ENCODE measurements at places on chromosomes 6 and 20.
A peak's percentile ranks its signal among the peaks of the same experiment; 100 is the strongest.

GRCh38 chr6:7650878-7651277 is 60.9 kb downstream of the SNRNP48 start:
- DNase-seq, result no peak

GRCh38 chr20:49349078-49349477 is 71.2 kb upstream of the ZNFX1 start:
- no peak for DNase-seq

GRCh38 chr20:10523443-10523842 is 88.3 kb downstream of the SLX4IP start:
- DNase-seq, result no peak

DNA sequence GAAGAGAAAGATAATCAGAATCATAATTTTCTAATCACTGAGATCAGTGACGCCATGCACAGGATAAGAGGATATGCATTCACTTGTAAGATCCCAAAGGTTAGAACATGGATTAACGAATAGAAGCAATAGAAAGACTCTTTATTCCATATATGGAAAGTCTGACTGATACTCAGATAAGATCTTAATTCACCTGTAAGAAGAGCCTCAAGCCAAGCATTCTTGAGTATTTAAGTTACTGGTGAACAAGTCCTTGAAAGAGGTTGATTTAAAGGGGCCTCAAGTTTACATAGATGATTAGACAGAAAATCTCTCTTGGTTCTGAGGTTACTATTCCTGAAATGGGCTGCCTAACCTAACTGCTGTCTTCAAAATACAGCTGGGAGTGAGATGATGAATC is 53.8 kb upstream of the MTRF1L start:
- DNase-seq, result no peak

- no peak for DNase-seq
Observed at GRCh38 chr20:36528875-36529417, 12.4 kb upstream of the MYL9 start.

DNA sequence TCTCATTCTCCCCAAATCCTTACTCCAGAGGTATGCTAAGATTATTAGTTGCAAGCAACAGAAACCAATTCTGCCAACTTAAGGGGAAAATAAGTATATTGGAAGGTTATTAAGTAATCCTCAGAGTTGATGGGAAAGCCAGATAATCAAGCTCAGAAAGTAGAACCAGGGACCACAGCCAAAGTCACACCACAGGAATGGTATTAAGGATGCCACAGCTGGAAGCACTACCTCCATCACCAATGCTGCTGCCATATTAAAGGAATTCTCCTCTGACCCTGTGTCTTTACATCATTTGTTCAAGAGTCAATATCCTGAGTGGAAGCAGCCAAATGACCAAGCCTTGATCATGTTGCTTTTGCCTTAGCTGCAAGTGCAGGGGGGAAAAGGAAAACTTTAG is 9.9 kb downstream of the PROCR start:
- no peak for DNase-seq

DNA sequence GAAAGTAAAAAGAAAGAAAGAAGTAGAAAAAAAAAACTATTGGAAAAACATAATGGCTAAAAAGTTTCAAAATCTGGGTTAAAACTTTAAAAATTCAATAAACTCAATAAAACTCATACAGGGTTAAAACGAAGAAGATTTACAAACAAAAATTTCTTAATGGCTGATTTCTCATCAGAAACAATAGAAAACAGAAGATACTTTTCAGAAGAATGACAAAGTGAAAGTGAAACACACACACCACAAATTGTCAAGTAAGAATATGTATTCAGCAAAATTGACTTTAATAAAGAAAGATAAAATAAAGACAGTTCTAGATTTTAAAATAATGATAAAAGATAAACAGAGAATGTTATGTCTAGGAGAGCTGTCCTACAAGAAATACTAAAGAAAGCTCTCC is 618.9 kb upstream of the GJE1 start:
- DNase-seq, result peak; percentile 11

DNA sequence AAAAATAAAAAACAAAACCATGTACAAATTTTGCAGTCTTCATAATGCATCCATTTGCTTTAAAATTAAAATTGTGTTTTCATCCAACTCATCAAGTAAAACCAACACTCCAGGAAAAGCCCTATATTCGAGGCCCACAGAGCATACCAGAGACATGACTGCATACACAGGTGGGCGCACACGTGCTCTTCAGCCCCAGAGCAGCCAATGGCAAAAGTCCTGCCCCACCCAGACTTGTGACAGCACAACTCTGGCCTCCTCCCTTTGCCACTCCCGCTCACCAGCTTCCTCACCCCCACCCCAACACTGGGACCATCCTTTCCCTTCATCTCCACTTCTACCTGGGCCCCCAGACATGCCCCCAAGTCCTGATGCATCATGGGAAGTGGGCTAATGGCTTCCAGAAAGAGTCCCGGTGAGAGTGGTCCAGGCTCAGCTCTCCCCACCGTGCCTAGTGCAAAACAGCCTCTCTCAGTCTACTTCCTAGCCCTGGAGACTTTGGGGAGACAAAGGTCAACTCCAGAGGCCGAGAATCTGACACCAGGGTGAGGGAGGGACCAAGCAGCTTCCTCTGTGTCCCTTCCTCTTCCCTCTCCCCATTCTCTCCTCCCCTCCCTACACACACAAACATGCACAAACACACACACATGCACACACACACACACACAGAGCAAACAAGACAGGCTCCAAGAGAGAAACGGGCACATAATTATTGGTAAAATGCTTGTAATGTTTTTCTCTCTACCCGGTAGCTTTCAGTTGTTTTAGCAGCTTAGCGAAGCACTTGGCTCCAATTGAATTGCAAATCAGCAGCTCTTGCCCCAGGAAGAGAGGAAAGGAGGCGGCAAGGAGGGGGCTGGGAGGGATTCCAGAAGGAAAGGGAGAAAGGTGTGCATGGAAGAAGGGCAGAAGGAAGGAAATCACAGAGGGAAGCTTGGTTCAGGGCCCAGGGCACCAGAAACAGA is 14.3 kb downstream of the GRM4 start:
- no peak for DNase-seq

DNA sequence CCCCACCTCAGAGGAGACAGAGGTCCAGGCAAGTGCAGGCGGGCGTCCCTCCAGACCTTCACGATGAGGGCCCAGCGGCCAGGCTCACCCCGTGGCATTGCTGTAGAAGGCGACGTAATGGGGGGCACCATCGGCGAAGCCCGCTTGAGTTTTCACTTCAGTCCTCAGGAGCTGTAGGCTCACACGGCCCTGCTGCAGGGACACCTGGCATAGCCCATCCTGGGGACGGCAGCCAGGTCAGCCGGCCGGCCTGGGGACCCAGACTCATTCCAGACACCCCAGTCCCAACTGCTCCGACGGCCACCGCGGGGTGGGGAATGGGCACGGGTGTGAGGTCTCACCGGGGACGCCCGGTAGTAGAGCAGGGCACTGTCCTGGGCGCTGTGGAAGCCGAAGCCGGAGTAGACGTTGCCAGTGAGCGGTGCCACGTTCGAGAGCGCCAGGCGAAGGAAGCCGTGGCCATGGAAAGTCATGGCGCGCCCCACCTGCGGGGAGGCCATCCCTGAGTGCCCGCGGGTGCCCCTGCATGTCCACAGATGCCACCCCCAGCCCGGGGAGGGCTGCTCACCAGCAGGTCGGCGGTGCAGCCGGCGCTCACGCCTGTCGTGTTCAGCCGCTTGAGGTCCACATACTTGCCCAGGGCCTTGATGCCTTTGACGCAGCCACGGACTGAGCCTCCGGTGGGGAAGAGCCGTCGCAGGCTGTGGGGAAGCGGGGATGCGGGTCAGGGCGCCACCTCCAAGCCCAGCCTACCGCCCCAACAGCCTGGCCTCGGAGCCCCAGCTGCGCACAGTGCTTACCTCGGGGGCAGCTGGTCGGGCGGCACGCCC is 9.2 kb downstream of the ADRM1 start:
- DNase-seq, result no peak

DNA sequence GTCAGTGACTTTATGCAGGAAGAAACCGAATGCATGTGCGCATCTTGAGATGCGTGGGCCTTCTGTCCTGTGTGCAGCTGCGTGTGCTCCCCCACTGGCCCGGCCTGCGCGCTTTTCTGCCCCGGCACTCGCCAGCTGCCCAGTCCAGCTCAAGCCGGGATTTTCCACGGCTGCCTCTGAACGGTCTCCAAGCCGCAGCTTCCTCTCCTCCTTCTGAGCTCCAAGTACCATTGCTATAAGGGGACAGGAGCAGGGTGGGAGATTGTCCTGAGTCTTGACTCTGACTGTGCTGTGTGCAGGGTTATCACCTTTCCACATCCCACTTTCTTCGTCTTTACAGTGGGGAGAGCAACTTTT is 302.8 kb downstream of the THBS2 start:
- DNase-seq, result no peak

GRCh38 chr6:32149092-32149755 is 2.5 kb downstream of the PRRT1 start:
- no peak for DNase-seq

- DNase-seq, result no peak
Observed at GRCh38 chr20:8633366-8633765, 435.5 kb upstream of the PLCB4 start.

GRCh38 chr6:53546281-53546680 is 1.4 kb upstream of the GCLC start:
- DNase-seq, result no peak

GRCh38 chr6:29071831-29072723 is 15.0 kb downstream of the OR2B3 start:
- DNase-seq, result peak; percentile 25

All from mesenchymal stem cell (in vitro differentiated cells and primary cell).